ENCODE measurements at places on chromosomes 7 and 10.

DNA sequence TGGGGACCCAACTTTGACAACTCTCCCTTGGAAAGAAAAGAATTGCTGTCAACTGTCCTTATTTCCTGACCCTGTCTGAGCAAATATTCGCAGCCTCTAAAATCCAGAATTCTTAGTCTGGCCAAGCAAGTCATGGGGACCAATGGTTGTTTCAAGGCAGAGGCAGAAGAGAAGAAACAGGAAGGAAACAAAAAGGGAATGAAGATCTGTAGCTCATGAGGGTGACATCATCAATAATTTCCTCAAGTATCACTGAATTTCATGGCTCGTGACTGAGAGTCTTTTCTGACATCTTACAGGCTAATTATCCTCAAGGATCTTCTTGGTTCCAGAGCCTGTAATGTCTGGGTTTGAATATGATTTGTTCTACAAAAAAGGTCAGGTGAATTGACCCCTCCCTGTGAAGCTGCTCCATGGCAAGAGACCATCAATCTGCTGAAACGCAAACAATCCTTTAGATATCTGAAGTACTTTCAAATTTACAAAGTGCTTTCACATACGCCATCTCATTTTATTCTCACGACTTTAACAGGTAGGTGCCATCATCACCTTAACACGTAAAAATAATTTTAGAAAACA lies 5.8 kb downstream of the CDK6 start:
- no peak for DNase-seq

DNA sequence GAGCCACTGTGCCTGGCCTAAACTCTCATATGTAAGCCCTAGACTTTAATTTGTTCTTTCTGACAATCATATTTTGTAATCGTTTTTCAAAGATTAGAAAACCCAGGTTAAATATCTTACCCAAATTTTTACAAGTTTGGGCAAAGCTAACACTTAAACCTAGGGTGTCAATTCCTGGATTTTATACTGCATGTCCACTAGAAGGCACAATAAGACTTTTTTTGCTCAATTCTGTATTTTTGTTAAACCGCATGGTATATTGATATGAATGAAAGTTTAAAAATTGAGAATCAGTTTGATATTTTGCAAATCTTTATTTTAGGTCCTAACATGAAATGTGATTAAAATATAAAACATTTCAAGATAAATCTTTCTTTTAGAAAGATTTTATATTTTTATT lies 29.3 kb downstream of the DYNC2I1 start:
- no peak for DNase-seq

GRCh38 chr10:112689327-112690072 lies 242.5 kb downstream of the VTI1A start:
- DNase-seq: no peak

- peak; percentile 79 for DNase-seq
These were observed at the start of gene ESYT2 for GRCh38 chr7:158829342-158830210. Gene ESYT2 (minus strand): TSS chr7:158829509. CDS start chr7:158829418, 91 bp downstream.

GRCh38 chr10:5413012-5413938 lies 918 bp downstream of the NET1 start:
- DNase-seq: no peak

- DNase-seq: no peak
These were observed 7.7 kb downstream of the ZSCAN25 start for GRCh38 chr7:99624484-99624883.

DNA sequence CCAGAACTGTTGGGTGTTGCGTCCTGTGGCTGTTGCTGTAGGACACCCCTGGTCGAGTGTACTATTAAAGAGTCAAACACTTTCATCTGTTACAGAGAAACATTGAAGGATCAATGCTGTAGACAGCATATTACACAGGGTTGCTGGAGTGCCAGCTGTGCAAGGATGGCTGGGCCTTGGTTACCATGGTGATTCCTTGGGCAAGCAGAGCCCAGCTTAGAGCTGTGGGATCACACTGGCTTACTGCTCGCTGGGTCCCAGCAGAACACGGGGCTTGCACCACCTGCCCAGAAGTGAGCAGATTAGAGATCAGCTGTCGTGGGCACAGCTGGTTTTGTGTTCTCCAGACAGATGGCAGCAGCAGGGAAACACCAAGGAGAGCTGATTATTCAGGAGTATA lies 76.0 kb downstream of the GPR141 start:
- DNase-seq: no peak

GRCh38 chr7:250523-250922 lies 39.4 kb upstream of the FOXL3 start:
- no peak for DNase-seq

All from cortex of kidney (tissue), 1 donor.